ENCODE measurements at places on chromosomes 11 and 22.
A peak's percentile ranks its signal among the peaks of the same experiment; 100 is the strongest.

DNA sequence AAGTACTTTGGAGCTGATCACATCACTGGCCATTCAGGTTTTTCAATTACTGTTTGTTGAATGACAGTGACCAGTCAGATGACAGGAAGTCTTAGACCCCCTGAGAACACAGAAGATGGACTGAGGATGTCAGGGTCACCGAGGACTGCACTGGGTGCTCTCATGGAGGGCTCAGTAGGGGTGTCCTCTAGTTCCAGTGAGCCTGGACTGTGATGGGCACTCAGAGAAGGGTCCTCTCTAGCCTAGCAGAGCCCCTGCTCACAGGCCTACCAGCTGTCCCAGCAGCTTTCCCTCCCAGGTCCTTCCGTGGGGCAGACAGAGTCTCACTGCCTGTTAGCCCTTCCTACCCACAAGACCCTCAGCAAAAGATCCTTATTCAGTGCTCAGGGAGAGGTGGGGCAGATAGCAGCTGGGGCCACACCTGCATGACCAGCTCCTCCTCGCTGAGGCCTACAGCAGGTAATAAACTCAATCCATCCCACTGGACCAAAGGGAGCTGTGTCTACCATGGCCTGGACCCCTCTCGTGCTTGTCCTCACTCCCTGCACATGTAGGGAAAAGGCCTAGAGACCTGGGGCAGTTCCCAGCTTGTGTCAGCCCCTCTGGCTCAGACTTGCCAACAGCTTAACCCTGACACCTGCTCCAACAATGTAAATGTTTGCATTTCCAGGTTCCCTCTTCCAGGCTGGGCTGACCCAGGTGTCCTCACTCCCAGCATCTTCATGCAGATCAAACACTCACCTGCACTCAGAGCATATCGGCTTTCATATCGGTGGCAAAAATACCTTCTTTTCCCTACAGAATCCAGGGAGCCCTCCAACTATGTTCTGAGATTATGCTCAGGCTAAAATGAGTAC, 25.2 kb upstream of the VPREB1 start:
- no peak overlapping the region for H3K4me3 ChIP-seq
- H3K4me1 ChIP-seq = no peaks in the 10 kb centered on the region

DNA sequence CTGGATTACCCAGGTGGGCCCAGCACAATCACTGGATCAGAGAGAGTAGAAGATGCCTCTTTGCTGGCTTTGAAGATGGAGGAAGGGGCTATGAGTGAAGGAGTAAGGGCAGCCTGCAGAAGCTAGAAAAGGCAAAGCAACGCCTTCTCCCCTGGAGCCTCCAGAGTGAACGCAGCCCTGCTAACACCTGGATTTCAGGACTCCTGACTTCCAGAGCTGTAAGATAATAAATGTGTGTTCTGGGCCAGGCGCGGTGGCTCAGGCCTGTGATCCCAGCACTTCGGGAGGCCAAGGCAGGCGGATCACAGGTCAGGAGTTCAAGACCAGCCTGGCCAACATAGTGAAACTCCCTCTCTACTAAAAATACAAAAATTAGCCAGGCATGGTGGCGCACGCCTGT, 102.4 kb downstream of the MORC2 start:
- no peak overlapping the region for H3K4me3 ChIP-seq
- DNase-seq = no peak
- no peaks in the 10 kb centered on the region for H3K36me3 ChIP-seq
- no peaks in the 10 kb centered on the region for H3K27me3 ChIP-seq

DNA sequence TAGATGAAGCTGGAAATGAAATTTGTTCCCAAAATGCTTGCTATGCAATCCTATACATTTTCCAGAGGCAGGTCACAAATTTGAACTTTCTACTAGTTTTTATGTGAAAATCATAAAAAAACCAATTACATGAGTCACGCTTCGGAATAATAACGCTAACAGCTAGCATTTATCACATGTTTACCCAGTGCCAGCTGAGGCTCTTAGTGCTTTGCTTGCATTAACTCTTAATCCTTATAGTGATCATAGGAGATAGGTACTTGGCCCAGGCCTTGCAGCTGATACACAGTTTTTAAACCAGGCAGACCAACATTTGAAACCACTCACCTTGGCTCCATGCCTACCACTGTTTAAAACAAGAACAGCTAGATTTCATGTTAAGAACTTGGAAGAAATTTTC, 131.8 kb upstream of the RAG2 start:
- H3K36me3 ChIP-seq = no peaks in the 10 kb centered on the region
- no peaks in the 10 kb centered on the region for H3K27me3 ChIP-seq
- no peaks in the 10 kb centered on the region for H3K4me1 ChIP-seq
- no peak overlapping the region for H3K27ac ChIP-seq

GRCh38 chr11:12109591-12110196, 696 bp upstream of the MICAL2 start:
- peaks cover 26% of the 10 kb centered on the region for H3K4me1 ChIP-seq
- no peaks in the 10 kb centered on the region for H3K36me3 ChIP-seq
- H3K4me3 ChIP-seq = peak overlapping the region; percentile 68
- no peak for DNase-seq

GRCh38 chr11:36008584-36008983, 64.7 kb downstream of the LDLRAD3 start:
- no peaks in the 10 kb centered on the region for H3K27me3 ChIP-seq
- peaks cover 40% of the 10 kb centered on the region for H3K4me1 ChIP-seq
- no peak overlapping the region for H3K4me3 ChIP-seq
- DNase-seq = no peak
- H3K27ac ChIP-seq = no peak overlapping the region

GRCh38 chr11:77993902-77994301, 566 bp downstream of the INTS4 start:
- peak overlapping the region; percentile 85 for H3K27ac ChIP-seq
- H3K4me3 ChIP-seq = peak overlapping the region; percentile 66
- no peaks in the 10 kb centered on the region for H3K27me3 ChIP-seq
- peaks cover 16% of the 10 kb centered on the region for H3K36me3 ChIP-seq
- no peak for DNase-seq
- peaks cover 21% of the 10 kb centered on the region for H3K4me1 ChIP-seq

DNA sequence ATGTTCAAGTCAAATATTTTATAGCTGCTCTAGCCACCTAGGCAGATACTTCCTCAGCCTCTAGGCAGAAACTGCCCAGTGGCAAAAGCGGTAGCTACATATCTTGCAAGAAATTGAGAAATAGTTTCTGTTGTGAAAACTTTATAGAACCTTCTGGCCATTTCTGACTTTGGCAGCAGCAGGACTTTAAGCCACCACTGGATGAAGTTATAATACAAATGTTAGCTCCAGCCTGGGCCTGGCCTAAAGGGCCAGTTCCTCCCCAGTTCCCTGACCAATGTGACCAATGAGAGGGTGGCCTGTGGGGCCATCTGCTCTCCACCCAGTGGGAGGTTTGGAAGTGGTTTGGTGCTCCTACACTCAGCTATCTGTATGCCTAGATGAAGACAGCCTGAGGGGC, 254.0 kb upstream of the NARS2 start:
- H3K4me1 ChIP-seq = no peaks in the 10 kb centered on the region
- no peak overlapping the region for H3K27ac ChIP-seq
- H3K36me3 ChIP-seq = no peaks in the 10 kb centered on the region
- DNase-seq = no peak
- no peak overlapping the region for H3K4me3 ChIP-seq
- no peaks in the 10 kb centered on the region for H3K27me3 ChIP-seq

GRCh38 chr11:94405062-94405833, 4.0 kb upstream of the GPR83 start:
- H3K4me3 ChIP-seq = no peak overlapping the region
- H3K27ac ChIP-seq = no peak overlapping the region
- H3K36me3 ChIP-seq = no peaks in the 10 kb centered on the region
- peaks cover 10% of the 10 kb centered on the region for H3K4me1 ChIP-seq
- DNase-seq = no peak

GRCh38 chr11:94597896-94598295, 30.7 kb downstream of the PIWIL4 start:
- DNase-seq = no peak
- no peak overlapping the region for H3K4me3 ChIP-seq

- H3K4me3 ChIP-seq = no peak overlapping the region
- no peaks in the 10 kb centered on the region for H3K36me3 ChIP-seq
- H3K27ac ChIP-seq = no peak overlapping the region
- peaks cover 9% of the 10 kb centered on the region for H3K4me1 ChIP-seq
Observed at GRCh38 chr22:44145544-44145943, 35.2 kb upstream of the PARVG start.

- no peaks in the 10 kb centered on the region for H3K4me1 ChIP-seq
- H3K27me3 ChIP-seq = no peaks in the 10 kb centered on the region
- no peak overlapping the region for H3K27ac ChIP-seq
- H3K4me3 ChIP-seq = no peak overlapping the region
- no peaks in the 10 kb centered on the region for H3K36me3 ChIP-seq
Observed at GRCh38 chr11:120517390-120517761, 5.8 kb downstream of the GRIK4 start.

DNA sequence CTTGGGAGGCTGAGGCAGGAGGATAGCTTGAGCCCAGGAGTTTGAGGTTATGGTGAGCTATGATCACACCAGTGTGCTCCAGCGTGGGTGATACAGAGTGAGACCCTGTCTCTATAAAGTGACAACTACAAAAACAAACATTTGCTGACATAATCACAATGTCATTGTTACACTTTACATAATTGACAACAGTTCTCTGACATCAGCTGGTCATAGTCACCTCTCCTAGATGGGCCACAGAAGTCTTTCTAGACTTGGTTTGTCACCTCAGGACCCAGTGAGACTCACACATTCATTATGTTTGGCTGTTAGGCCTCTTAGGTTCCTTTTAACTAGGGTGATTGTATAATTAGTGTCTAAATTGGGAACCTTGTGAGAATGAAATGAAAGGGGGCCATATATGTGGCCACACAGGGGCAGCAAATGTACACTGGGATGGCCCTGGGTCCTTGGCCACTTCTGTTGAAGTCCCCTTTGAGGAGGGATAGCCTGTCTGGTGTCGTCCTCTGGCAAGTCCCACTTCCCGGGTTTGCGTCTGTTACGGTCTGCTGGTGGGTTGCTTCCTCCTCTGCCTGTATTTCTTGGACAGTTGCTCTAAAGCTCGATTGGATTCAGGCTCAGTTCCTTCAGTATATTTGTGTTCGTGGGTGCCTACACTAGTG, 5.8 kb upstream of the PPIL2 start:
- no peaks in the 10 kb centered on the region for H3K36me3 ChIP-seq
- no peaks in the 10 kb centered on the region for H3K27me3 ChIP-seq
- no peak overlapping the region for H3K27ac ChIP-seq
- H3K4me3 ChIP-seq = no peak overlapping the region

DNA sequence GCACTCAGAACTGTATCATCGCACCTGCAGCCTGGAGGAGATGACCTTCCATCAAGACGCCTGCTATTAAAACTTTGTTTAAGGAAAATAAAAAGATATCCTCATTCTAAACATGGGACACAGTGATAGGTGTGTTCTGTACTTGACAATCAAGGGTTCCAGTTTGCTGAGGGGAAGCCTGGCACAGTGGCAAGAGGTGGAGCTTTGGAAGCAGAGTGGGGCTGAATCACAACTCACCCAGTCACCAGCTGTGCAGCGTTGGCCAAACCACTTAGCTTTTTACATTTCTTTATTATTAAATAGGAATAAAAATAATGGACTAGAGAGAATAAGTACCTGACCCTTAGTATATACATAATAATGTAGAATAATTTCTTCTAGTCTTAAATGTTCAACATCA, 220.7 kb downstream of the TENM4 start:
- no peaks in the 10 kb centered on the region for H3K4me1 ChIP-seq
- DNase-seq = no peak
- no peak overlapping the region for H3K4me3 ChIP-seq
- no peaks in the 10 kb centered on the region for H3K27me3 ChIP-seq
- H3K36me3 ChIP-seq = no peaks in the 10 kb centered on the region

GRCh38 chr11:1864831-1865665, 12.2 kb downstream of the LSP1 start:
- peak overlapping the region; percentile 96 for H3K27ac ChIP-seq
- H3K36me3 ChIP-seq = no peaks in the 10 kb centered on the region
- H3K4me3 ChIP-seq = peak overlapping the region; percentile 15
- peaks cover 69% of the 10 kb centered on the region for H3K4me1 ChIP-seq
- no peak for DNase-seq

DNA sequence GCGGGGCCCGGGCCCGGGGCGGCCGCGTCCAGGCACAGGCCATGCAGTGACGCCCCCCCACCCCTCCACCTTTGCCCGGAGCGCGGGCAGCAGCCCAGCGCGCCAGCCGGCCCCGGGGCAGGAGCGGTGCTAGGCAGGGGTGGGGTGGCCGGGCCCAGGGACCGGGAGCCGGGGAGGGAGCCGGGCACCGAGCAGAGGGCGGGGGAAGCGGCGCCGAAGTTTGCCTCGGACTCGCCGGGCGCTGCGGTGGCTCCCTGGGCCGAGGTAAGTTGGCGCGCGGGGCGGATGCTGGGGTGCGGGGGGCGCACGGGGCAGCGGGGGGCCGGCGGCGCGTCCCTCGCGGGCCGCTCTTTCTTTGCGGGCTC, 332 bp downstream of the TEAD1 start:
- no peaks in the 10 kb centered on the region for H3K27me3 ChIP-seq
- H3K36me3 ChIP-seq = no peaks in the 10 kb centered on the region
- DNase-seq = no peak
- peak overlapping the region; percentile 93 for H3K27ac ChIP-seq
- peak overlapping the region; percentile 98 for H3K4me3 ChIP-seq

DNA sequence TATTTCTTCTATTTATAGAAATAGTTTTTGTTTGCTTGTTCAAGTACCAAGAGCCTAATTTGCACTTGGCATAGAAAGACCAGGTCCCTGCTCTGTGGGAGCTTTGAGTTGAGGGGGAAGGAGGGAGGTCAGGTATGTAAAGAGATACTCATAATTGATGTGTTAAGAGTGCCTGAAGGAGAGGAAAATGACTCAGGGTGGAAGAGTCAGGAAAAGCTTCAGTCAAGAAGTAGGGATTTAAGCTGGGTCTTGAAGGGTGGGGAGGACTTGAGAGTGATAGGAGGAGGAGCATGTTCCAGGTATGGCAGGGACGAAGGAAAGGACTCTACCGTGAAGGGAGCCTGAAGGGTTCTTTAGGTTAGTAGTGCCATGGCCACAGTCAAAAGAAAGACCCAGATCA, 9.0 kb downstream of the RBX1 start:
- DNase-seq = no peak
- H3K27ac ChIP-seq = no peak overlapping the region
- no peaks in the 10 kb centered on the region for H3K4me1 ChIP-seq
- no peak overlapping the region for H3K4me3 ChIP-seq
- no peaks in the 10 kb centered on the region for H3K27me3 ChIP-seq
- peaks cover 40% of the 10 kb centered on the region for H3K36me3 ChIP-seq
